ACHN (cell line): ENCODE measurements at places on chromosomes 2 and 18.

GRCh38 chr18:58766164-58766563 lies 94.9 kb downstream of the MALT1 start:
- no peak for DNase-seq

DNA sequence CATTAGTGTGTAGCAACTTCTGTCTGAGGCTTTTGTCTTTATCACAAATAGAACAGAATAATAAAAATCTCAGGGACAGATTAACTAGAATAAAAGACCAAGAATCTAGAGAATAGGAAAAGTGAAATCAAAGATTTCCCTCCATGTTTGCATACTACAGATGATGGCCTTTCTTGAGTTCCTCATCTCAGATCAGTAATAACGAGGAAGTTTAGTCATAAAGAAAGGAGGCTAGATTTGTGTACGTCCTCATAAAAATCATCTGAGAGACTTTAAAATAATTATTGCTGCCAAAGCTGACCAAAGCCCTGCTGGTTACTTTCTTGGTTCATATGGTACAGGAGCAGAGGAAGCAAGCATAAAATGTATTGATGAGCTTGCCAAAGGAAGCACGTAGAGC lies 117.3 kb downstream of the MIB1 start:
- no peak for DNase-seq

GRCh38 chr2:166137331-166137730 lies 9.5 kb upstream of the SCN1A start:
- no peak for DNase-seq

GRCh38 chr2:67900826-67901225 lies 162.0 kb downstream of the C1D start:
- DNase-seq, result peak; percentile 26

DNA sequence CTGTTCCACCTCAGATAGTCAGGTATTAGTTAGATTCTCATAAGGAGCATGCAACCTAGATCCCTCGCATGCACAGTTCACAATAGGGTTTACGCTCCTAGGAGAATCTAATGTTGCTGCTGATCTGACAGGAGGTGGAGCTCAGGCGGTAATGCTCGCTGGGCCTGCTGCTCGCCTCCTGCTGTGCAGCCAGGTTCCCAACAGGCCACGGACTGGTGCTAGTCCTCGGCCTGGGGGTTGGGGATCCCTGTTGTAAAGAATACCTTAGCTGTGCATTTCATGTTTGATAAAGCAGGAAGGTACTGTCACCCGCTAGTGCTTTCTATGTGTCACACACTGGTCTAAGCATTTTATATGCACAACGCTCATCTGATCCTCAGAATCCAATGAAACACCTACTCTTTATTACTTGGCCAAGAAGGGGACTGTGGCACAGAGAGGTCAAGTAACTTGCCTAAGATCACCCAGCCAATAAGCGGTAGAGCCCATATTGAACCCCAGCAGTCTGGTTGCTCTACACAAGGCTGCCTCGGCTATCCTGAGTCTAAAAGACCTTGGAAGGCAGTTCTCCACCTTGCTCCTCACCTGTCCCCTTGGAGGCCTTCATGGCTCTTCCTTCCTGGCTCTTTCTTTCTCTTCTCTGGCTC lies 35.8 kb downstream of the SLC4A3 start:
- DNase-seq, result no peak

DNA sequence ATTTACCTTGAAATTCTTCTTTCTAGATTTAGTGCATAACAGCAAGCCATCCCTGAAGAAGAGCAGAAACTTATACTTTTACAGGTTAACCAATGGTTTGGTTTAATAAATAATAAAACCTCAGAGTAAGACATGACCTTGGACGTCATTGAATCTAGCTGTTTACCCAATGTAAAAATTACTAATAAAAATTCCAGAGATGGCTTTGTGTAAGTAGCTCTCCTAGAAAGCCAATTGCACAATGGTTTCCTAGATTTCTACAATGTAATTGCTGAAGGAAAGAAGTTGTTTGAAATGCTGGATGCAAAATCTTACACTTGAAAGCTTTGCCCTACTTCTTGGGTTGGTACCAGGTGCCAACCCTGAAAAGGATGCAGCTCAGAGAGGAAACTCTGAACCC lies 1.5 kb downstream of the XDH start:
- no peak for DNase-seq

DNA sequence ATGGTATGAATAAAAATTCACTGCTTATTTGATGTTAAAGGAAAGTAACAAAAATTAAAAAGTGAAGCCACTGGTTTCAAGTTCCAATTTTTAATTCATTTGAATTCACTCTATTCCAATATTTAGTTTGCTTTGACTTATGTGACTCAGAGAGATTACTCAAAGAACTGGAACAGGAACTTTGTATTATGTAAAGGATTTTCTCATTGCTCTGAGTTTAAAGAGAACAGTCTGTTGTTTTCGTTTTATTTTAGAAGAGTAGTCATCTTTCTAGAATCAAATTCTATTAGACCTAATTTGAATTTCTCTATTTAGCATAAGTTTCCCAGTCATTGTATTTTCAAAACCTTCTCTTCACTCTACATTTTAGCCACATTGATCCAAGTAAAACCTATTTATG lies 300.1 kb upstream of the SLC8A1 start:
- DNase-seq, result no peak

DNA sequence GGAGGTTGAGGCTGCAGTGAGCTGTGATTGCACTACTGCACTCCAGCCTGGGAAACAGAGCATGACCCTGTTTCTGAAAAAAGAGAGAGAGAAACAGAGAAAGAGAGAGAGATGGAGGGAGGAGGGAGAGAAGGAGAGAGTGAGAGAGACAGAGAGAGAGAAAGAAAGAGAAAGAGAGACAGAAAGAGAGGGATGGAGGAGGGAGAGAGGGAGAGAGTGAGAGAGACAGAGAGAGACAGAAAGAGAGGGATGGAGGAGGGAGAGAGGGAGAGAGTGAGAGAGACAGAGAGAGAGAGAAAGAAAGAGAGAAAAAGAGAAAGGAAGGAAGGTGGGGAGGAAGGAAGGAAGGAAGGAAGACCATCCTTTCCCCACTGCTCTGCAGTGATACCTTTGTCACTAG lies 48.1 kb upstream of the ACKR3 start:
- DNase-seq, result no peak

DNA sequence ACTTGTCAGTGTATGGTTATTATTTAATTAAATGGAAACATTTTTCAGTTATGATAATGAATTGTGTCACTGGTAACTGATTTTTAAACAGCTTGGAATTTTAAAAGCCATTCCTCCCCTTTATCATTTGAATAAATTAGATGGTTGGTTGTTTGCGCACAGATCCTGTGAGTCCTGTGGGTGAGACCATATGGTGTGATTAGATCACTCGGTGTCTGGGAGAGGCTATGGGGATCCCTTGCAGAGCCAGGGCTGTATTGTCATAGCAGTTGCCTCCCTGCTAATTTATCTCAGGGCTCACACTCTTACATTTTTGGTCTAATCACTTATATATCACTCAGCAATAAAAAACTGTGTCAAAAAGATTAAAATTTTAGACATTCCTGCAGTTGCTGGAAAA lies 133.5 kb downstream of the ASXL3 start:
- DNase-seq, result no peak

DNA sequence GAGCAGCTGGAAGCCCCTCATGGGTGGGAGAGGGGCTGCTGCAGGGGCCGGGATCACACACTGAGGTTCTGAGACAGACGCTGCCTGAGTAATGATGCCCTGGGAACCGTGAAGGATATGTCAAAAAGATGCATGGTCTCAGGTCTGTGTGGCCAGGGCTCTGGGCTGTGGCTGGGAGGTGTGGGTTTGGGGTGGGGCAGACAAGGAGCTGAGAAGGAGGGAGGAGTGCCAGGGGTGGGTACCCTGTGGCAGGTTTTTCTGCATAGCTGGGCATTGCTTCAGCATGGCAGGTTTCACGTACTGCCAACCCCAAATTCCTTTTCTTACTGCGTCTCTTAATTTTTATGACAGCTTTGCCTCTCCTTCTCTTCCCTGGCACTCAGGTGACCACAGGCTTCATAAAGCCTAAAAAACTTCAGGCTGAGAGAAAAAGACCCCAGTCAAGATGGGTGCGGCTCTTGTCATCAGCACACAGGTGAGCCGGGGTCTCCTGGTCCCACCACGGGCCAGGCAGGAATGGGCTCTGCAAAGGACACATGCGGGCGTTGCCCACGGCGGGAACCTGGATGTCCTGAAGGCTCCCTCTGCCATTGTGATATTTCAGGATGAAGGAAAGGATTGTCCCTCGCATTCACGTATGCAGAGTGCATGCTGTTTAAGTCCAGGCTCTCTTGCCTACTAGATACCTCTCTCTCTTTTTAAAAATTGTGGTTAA lies 18.0 kb downstream of the MALL start:
- DNase-seq, result no peak

GRCh38 chr2:24169023-24169422 lies 5.8 kb upstream of the FAM228A start:
- DNase-seq, result no peak

DNA sequence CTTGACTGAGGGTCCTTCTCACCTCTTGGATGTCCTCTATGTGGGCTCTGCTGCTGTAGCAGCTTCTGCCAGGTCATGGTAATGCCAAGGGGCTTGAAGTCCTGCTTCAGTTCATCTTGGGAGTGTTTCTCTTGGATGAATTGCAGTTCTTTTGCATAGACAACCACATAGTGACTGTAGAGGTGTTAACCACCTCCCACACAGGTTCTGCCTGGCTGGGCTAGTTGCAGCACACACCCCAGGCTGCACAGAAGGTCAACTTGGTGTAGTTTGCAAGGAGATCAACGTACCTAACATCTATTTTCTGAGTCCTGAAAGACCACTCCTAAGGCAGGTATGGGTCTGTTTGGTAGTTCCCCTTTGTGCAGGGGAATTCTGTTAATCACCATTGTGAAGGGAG lies 108.1 kb downstream of the ADCYAP1 start:
- DNase-seq, result no peak

DNA sequence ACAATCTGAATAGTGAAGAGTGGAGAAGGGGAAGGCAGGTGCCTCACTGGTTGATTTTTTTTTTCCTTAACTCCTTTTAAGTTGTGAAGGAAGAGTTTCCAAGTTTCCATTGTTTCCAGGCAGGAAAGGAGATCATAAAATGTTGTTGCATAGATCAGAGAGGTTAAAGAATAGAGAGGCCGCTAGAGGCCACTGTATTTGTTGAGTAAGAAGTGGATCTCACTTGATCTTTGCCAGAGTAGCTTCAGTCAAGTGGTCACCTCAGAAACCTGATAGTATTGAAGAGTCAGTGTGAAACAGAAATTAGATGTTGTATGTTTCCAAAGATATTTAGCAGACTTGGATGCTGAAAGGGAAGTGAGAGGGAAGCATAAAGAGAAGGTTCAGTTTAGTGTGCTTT lies 17.6 kb downstream of the CTNNA2 start:
- DNase-seq, result peak; percentile 40

DNA sequence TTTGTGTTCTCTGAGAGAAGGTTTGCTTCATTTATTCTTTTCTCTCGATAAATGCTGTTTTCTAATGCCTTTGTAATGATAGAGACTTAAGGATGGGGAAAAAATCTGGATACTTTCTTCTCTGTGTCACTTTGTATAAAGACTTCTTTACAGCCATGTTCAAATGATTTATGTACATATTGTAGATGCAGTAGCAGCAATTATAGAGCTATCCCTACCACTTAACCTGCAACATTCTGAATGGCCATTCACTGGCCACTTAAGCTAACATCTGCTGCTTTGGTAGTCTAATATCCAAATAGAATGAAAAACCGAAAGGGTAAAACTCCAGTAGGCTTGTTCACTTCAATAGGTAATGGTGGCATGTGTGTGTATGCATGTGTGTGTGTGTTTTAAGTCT lies 97.8 kb downstream of the CSRNP3 start:
- DNase-seq, result no peak

DNA sequence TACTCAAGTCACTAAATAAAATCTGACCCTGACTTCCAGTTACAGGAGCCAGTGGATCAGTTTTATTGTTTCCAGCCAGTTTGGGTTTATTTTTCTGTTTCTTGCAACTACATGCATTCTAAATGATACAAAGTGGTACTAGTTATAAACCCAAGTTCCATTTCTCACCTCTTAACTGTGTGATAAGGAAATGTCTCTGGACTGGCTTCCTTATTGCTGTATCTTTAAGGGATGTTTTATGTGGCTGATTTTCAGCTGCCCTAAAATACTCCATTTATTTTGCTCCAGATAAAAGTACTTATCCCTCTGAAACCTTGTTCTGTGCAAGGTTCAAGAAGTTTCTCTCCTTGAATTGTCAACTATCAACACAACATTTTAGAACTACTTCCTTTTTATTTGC lies 107.9 kb upstream of the DLX2 start:
- DNase-seq, result no peak

DNA sequence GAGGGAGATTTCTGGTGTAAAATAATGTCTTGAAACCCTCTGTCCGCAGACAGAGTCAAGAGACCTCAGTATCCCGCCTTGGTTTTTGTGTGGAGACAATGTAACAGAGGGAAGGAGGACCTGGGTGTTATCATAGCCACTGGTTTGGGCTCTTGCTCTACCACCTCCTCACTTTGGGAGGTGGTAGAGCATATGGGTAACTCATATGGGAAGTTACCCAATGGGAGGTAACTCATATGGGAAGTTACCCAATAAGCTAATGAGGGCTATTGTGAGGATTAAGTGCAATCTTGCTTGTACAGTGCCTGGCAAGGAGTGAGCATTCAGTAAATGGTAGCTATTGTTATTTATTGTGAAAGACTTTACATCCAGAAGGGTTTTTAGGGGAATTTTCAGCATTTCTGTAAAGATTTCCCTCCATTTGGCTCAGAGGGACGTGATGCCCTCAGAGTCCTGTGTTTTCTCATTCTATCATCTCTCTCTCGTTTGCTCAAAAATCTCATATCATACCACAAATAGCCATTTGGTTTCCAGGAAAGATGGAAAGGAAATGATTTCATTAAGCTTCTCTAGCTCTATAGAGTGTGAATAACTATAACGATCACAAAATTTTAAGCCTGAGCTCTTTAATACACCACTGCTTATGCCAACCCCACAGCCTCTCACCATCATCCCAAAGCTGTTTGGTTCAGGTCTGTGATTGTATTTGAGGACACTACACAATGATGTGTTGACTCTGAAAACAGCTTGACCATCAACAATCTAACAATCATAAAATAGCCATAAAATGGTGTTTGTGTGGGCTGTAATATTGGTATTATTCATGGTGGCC lies 307.7 kb downstream of the STK39 start:
- DNase-seq, result no peak

- no peak for DNase-seq
Observed at GRCh38 chr2:212097001-212097400, 441.6 kb downstream of the ERBB4 start.
